ENCODE measurements at places on chromosomes 7 and 10. TPM values are rescaled to one million over a fixed set of nuclear protein-coding genes. Genes with fewer than 3 reads are reported as not detected.

DNA sequence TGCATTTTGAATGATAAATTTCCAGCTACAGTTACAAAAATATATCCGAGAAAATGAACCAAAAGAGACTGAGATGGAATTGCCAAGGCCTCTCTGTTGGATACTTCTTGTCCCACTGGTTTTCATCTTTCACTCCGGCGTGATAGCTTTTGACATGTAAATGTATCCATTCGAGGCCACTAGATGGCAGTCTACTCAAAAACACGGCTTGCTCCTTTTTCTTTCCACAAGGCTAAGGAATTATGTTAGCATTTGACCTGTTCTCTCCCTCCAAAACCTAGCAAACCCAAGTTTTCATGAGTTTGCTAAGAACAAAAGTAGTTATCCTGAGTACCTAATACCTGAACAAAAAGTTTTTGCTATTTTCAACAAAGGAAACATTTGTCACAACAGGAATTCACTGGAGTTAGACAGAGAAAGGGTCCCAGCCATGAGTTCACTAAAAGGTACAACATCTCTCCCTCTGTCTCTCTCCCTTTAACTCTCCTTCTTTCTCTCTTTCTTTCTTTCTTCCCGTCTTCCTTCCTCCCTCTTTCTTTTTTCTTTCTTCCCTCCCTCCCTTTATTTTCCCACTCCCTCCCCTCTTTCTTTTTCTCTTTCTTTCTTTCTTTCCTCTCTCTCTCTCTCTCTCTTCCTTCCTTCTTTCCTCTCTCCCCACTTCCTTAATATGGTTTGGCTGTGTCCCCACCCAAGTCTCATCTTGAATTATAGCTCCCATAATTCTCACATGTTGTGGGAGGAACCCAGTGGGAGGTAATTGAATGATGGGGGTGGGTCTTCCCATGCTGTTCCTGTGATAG, 207.9 kb upstream of the MYO3A start:
- H3K36me3 ChIP-seq, result no peaks in the 10 kb centered on the region
- H3K27me3 ChIP-seq, result peaks cover 23% of the 10 kb centered on the region
- no peak for DNase-seq
- H3K27ac ChIP-seq, result no peak overlapping the region

Gene FEZF1
- not detected for polyA plus RNA-seq

GRCh38 chr10:120465138-120465537, 8.1 kb downstream of the PLPP4 start:
- H3K36me3 ChIP-seq, result no peaks in the 10 kb centered on the region
- H3K4me1 ChIP-seq, result no peaks in the 10 kb centered on the region
- no peak overlapping the region for H3K27ac ChIP-seq

GRCh38 chr7:15647309-15647708, 39.2 kb downstream of the MEOX2 start:
- no peak for DNase-seq
- H3K27me3 ChIP-seq, result no peaks in the 10 kb centered on the region
- H3K27ac ChIP-seq, result no peak overlapping the region

DNA sequence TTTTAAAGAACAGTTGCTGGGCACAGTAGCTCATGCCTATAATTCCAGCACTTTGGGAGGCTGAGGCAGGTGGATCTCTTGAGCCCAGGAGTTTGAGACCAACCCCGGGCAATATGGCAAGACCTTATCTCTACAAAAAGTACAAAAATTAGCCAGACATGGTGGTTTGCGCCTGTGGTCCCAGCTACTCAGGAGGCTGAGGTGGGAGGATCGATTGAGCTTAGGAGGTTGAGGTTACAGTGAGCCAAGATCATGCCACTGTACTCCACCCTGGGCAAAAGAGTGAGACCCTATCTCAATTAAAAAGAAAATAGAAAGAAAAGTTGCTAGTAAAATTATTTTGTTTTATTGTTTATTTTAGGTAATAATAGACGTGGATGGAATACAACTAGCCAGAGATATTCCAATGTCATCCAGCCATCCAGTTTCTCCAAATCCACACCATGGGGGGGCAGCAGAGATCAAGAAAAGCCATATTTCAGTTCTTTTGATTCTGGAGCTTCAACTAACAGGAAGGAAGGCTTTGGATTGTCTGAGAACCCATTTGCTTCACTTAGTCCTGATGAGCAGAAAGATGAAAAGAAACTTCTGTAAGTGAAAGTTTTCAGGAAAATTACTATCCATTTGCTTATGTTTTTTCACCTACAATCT, 3.0 kb downstream of the NUP42 start:
- no peak overlapping the region for H3K4me3 ChIP-seq
- no peaks in the 10 kb centered on the region for H3K27me3 ChIP-seq
- peaks cover 49% of the 10 kb centered on the region for H3K4me1 ChIP-seq
- no peak for DNase-seq
- peaks cover 8% of the 10 kb centered on the region for H3K36me3 ChIP-seq

DNA sequence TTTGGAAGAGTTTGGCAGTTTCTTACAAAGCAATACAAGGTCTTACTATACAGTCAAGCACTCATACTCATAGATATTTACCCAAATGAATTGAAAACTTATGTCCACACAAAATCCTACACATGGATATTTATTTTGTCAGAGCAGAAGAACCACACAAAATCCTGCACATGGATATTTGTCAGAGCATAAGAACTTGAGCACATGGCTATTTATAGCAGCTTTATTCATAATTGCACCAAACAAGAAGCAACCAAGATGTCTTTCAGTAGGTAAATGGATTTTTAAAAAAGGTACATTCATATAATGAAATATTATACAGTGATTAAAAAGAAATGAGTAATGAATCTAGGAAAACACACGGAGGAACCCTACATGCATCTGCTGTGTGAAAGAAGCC, 115.4 kb downstream of the BTAF1 start:
- H3K4me3 ChIP-seq, result no peak overlapping the region
- no peak for DNase-seq
- no peaks in the 10 kb centered on the region for H3K4me1 ChIP-seq
- no peak overlapping the region for H3K27ac ChIP-seq

DNA sequence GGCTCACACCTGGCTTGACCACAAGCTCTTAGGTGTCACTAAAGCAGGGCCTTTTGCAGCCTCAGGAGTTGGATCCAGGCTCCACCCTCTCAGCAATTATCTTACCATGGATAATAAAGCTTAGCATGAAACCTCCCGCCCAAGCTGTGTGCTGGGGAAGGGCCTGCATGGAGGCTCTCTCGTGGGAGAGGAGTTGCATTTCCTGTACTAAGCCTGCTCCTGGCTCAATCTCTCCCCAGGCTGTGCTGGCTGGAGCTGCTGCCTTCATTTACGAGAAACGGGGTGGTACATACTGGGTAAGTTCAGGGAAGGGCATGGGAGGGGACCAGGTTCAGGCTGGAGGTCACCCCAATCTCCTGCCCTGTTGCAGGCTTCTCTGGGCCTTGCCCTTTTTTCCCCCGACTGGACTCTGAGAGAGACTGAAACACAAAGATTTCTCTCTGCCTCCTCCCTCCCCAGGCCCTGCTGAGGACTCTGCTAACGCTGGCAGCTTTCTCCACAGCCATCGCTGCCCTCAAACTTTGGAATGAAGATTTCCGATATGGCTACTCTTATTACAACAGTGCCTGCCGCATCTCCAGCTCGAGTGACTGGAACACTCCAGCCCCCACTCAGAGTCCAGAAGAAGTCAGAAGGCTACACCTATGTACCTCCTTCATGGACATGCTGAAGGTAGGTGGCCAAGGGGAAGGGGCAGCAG, 2.7 kb downstream of the TMEM176A start:
- peaks cover 3% of the 10 kb centered on the region for H3K36me3 ChIP-seq
- H3K27ac ChIP-seq, result no peak overlapping the region
- no peak overlapping the region for H3K4me3 ChIP-seq
- H3K27me3 ChIP-seq, result peaks cover 32% of the 10 kb centered on the region

DNA sequence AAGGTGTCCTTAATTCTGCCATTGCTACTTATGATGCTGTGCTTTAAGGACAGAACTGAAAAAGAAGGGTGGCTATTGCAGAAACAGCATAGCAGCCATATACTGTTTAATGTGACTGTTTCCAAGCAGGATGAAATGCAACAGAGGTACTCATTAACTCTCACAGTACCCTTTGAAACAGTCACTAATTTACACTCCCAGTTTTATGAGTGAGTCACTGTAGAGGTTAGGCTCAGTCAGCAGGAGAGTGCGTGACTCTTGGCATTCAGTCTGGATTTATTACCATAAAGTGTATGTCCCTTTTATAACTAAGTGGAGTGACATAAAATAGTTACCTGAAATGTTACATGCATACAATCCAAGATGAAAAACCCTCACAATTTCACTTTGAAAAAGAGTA, 27.7 kb downstream of the ALDH18A1 start:
- no peak overlapping the region for H3K27ac ChIP-seq
- H3K4me3 ChIP-seq, result no peak overlapping the region
- H3K36me3 ChIP-seq, result peaks cover 95% of the 10 kb centered on the region
- no peaks in the 10 kb centered on the region for H3K27me3 ChIP-seq
- DNase-seq, result no peak

DNA sequence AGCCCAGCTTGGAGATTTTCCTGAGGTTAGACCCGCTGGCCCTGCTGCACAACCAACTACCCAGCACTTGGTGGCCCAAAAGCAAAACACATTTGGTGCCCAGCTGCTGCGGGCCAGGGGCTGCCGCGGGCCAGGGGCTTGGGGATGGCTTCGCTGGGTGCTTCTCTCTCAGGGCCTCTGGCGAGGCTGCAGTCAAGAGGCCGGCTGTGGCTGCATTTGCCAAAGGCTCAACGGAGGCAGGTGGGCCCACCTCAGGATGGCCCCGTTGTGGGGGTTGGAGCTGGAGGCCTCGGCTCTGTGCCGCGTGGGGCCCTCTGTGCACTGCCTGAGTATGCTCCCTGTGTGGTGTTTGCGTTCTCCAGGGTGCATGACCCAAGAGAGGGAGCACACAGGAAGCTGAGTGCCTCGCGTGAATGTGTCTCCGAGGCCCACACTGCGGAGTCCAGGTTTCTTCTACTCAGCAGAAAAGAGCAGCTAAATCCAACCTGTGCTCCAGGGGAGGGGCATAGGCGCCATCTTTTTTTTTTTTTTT, 17.5 kb upstream of the UBE3C start:
- no peak overlapping the region for H3K27ac ChIP-seq
- H3K36me3 ChIP-seq, result no peaks in the 10 kb centered on the region
- no peaks in the 10 kb centered on the region for H3K4me1 ChIP-seq
- DNase-seq, result no peak
- no peaks in the 10 kb centered on the region for H3K27me3 ChIP-seq
- H3K4me3 ChIP-seq, result no peak overlapping the region
